Sigmoid colon (tissue), 7 donors: ENCODE measurements at places on chromosomes 5 and 9. TPM values are rescaled to one million over a fixed set of nuclear protein-coding genes. Genes with fewer than 3 reads are reported as not detected.

DNA sequence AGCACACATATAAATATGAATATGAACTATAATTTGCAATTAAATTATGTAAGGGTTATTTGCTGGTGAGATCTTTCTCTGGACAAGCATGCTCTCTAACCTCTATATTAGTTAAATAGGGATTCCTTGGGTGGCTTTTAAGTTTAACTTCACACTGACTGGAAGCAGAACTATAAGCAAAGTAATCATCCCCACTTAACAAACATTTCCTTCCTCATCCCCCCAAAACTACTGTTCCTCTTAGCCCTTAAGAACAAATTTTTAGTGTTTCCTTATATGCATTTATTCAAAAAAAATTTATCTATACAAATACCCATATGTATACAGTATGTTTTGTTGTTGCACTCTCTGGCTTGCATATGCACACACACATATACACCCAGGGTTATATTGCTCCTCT lies 512.1 kb upstream of the MEF2C start:
- H3K4me1 ChIP-seq, result no peaks in the 10 kb centered on the region
- no peak overlapping the region for H3K27ac ChIP-seq
- no peak for DNase-seq
- no peaks in the 10 kb centered on the region for H3K27me3 ChIP-seq

- H3K36me3 ChIP-seq, result no peaks in the 10 kb centered on the region
- no peak overlapping the region for H3K4me3 ChIP-seq
- DNase-seq, result no peak
- H3K27me3 ChIP-seq, result no peaks in the 10 kb centered on the region
Measured at GRCh38 chr5:81552852-81553566, 159.1 kb upstream of the ACOT12 start.

- no peak overlapping the region for H3K4me3 ChIP-seq
- H3K27ac ChIP-seq, result no peak overlapping the region
- no peak for DNase-seq
- H3K36me3 ChIP-seq, result no peaks in the 10 kb centered on the region
- H3K4me1 ChIP-seq, result no peaks in the 10 kb centered on the region
Measured at GRCh38 chr9:114580609-114581193, 6.9 kb upstream of the ATP6V1G1 start.

DNA sequence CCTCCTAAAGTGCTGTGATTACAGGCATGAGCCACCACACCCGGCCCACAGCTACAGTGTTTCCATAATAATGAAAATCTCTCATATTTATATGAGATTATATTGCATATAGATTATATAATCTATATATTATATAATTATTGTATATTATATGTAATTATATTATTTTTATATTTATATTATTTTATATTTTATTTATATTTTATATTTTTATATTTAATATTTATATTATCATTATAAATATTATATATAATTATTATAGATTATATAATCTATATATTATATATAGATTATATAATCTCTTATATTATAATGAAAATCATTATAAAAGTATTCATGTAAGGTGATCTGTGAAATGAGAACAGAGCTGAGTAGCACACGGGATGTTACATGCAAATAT lies 11.5 kb downstream of the ANKRD18B start:
- H3K4me3 ChIP-seq, result no peak overlapping the region
- H3K27ac ChIP-seq, result no peak overlapping the region

- peaks cover 30% of the 10 kb centered on the region for H3K4me1 ChIP-seq
- peak; percentile 91 for DNase-seq
- no peaks in the 10 kb centered on the region for H3K36me3 ChIP-seq
- H3K27ac ChIP-seq, result peak overlapping the region; percentile 66
- no peak overlapping the region for H3K4me3 ChIP-seq
Measured at GRCh38 chr9:92590377-92590776, 54.6 kb upstream of the ECM2 start.

DNA sequence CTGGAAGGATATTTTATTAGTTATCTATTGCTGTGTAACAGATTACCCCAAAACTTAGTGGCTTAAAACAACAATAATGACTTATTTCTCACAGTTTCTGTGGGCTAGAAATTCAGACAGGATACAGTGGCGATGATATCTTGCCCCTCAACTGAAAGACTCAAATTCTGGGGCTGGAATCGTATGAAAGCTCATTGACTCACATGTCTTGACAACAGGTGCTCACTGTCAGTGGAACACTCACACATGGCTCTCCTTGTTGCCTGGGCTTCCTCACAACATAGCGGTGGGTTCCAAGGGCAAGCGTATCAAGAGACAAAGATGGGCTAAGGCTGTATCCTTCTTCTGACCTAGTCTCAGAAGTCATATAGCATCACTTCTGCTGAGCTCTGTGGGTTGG lies 3.7 kb upstream of the GNPDA1 start:
- no peaks in the 10 kb centered on the region for H3K36me3 ChIP-seq
- no peaks in the 10 kb centered on the region for H3K27me3 ChIP-seq

DNA sequence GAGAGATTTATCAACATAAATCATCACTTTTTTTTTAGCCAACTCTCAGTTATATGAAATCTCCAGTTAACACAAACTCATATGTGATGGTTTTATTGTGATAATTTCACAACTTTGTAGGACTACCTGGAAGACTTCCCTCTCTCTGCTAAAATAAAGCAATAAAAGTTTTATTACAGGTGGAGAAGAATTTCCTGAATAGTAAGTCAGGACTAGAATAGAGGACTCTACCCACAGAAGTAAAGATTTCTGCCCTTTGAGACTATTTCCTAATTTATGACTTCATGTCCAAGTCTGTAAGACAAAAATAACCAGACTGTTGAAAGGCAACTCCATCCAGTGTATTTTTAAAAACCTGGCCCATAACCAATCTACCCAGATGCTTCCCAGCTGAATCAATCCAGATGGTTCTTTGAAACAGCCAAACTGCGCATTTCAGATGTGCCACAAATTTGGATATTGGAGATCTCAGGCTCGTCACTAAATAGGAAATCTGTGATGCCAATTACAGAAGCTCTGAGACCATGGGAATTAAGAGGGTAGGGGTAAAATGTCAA lies 234.0 kb upstream of the NMUR2 start:
- H3K27me3 ChIP-seq, result no peaks in the 10 kb centered on the region
- no peak for DNase-seq
- H3K4me3 ChIP-seq, result no peak overlapping the region
- H3K36me3 ChIP-seq, result no peaks in the 10 kb centered on the region

DNA sequence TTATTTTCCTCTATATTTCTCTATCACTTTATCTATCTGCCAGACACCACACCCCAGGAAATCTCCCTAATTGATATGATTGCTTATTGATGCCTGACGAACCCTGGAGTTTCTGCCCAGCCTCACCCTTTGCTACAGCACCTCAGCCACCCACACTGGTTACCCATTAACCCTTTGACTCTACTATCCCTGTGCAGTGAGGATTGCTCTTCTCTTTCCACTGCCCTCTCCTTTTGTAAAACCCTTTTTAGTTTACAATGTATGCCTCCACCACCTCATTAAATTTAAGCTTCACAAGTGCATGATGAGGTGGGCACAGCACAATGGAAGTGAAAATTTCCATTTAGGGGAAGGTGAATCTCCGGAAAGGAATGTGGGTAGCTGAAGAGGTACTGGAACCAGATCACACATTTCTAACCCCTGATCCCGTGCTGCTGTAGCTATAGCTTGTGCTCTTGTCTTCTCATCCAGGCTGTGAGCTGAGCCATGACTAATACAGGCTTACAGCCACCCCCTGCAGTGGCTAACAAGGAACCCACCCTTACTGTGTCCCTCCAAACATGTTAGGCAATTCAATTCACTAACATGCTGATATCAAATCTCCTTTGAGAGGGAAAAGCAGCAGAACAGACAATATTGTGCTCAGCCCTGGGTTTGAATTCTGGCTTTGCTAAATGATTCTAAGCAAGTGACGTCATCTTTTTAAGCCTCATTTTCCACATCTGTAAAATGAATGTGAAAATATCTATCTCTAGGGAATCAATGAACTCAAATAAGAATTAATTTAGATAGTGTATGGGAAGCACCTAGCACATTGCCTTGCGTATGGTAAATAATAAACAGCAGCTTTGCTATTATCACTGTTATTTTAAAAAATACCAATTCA lies 186.9 kb upstream of the TRIM32 start:
- no peaks in the 10 kb centered on the region for H3K27me3 ChIP-seq
- H3K36me3 ChIP-seq, result no peaks in the 10 kb centered on the region
- no peak overlapping the region for H3K27ac ChIP-seq
- DNase-seq, result no peak

JAK2 gene
- total RNA-seq, result 28.5 TPM
